ENCODE measurements at places on chromosomes 11 and 22. TPM values are rescaled to one million over a fixed set of nuclear protein-coding genes. Genes with fewer than 3 reads are reported as not detected.
A peak's percentile ranks its signal among the peaks of the same experiment; 100 is the strongest.

DNA sequence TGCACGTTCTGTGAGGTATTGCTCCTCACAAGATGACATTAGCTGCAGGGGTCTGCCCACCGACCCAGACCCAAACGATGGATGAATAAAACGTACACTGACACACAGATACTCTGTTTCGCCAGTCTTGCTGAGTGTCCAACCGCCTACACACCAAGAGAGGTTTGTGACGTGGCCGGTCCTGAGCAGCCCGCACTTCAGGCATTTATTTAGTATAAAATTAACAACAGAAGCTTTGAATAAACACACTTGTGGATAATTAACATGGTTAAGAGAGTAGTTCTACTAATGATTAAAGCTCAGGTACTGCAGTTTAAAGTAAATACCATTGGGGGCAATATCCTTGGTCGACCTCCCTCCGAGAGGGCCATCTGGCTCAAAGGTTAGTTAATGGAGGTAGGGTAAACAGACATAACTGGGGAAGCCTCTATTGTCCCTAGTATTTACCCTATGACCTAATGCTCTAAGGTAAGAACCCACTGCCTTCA, 75.7 kb downstream of the CCDC83 start:
- DNase-seq = no peak
- no peaks in the 10 kb centered on the region for H3K36me3 ChIP-seq
- H3K27me3 ChIP-seq = no peaks in the 10 kb centered on the region
- no peak overlapping the region for H3K27ac ChIP-seq

DNA sequence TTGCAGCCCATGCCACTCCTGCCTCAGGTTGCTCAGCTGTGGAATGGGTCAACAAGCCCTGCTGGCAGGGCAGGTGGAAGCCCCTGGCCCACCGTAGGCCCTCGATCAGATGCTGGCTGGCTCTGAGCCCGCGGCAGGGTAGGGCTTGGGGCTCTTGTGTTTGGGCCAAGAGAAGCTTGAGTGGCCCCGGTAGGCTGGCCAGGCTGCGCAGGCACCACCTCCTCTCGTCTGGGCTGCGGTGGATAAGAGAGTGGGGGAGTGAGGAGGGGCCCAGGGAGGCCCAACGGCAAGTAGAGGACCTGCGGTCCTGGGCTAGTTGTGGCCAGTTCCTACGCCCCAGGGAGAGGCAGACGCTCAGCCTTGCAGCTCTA, 115.2 kb downstream of the CEP164 start:
- no peaks in the 10 kb centered on the region for H3K4me1 ChIP-seq
- H3K4me3 ChIP-seq = no peak overlapping the region
- no peak overlapping the region for H3K27ac ChIP-seq
- no peak for DNase-seq

- peaks cover 48% of the 10 kb centered on the region for H3K36me3 ChIP-seq
- no peak overlapping the region for H3K27ac ChIP-seq
- no peaks in the 10 kb centered on the region for H3K4me1 ChIP-seq
- no peak overlapping the region for H3K4me3 ChIP-seq
- no peak for DNase-seq
Measured at GRCh38 chr11:8672346-8672745, 10.1 kb downstream of the TRIM66 start.

GRCh38 chr11:80515097-80515496, 1074.3 kb upstream of the TENM4 start:
- H3K27me3 ChIP-seq = no peaks in the 10 kb centered on the region
- H3K4me1 ChIP-seq = no peaks in the 10 kb centered on the region
- H3K36me3 ChIP-seq = no peaks in the 10 kb centered on the region
- no peak overlapping the region for H3K27ac ChIP-seq

DNA sequence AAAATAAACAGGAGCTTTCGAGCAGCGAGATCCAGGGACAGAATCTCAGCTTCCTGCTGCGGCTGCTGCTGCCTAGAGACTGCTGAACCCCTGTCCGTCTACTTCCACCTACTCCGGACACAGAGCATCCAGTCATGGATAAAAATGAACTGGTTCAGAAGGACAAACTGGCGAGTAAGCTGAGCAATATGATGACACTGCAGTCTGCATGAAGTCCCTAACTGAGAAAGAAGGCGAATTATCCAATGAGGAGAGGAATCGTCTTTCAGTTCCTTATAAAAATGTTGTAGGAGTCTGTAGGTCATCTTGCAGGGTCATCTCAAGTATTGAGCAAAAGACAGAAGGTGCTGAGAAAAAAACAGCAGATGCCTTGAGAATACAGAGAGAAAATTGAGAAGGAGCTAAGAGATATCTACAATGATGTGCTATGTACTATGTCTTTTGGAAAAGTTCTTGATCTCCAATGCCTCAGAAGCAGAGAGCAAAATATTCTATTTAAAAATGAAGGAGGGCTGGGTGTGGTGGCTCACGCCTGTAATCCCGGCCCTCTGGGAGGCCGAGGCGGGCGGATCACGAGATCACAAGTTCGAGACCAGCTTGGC, 11.1 kb upstream of the MS4A2 start:
- H3K4me1 ChIP-seq = peaks cover 25% of the 10 kb centered on the region
- H3K36me3 ChIP-seq = no peaks in the 10 kb centered on the region
- no peak overlapping the region for H3K4me3 ChIP-seq
- DNase-seq = peak; percentile 11
- H3K27me3 ChIP-seq = no peaks in the 10 kb centered on the region

DNA sequence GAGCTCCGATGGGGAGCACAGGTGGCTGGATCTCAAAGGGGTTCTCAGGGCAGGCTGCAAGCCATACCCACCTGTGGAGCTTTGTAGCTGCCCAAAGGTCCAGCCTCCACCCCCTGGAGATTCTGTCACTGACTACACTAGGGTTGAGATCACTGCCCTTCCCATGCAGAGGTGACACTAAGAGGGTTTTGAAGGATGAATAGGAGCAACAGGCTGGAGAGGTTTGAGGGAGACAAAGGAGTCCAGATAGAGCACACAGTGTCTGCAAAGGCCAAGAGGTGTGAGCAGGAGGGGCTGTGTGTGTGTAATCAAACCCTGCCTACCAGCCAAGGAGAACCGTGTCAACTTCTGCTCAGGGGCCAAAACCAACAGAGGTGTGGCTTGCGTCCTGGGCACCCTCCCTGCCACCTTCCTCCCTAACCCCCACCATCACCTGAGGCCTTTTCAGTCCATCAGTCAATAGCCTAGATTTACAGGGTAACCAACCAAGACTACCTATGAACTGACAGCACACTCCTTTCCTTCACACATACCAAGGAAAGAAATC, 43.0 kb upstream of the WNT11 start:
- no peak overlapping the region for H3K27ac ChIP-seq
- H3K4me1 ChIP-seq = peaks cover 41% of the 10 kb centered on the region
- H3K36me3 ChIP-seq = no peaks in the 10 kb centered on the region
- H3K27me3 ChIP-seq = no peaks in the 10 kb centered on the region

DNA sequence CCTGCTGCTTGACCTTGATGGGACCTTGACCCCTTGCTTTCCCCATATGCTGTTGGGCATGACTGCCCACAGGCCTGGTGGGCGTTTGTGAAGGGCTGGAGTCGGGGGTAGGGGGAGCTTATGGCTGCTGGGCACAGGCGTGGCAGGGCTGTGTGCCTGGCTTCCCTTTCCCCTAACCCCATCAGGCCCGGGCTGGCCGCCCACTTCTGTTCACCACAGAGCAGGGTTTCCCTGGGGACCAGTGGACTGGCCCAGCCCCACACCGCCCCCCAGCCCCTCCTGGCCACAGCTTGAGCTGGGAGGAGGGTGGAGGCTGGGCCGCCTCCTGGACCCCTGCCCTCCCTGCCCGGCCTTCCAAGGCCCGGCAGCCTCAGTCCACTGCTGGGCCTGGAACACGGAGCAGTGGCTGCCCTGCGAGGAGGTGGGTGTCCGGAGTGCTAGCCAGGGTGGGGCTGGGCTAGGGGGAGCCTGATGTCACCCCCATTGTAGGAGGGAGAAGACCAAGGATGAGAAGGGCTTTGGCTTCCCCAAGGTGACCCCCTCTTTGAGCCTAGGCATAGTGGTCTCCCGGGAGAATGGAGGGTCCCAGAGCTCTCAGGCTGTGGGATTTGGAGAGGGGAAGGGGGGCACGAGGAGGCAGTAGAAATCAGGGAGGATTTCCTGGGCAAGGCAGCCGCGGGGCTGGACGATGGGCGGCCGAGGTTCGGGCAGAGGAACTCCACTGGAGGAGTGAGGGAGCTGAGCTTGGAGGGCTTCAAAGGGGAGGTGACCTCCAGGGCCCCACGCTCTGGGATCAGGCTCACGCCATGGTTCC, at the start of gene AIFM3:
TSS of gene AIFM3 (plus strand) at position 373 of the 814 bp plus-strand sequence. CDS start 690 bp downstream, outside the sequence.
- peaks cover 70% of the 10 kb centered on the region for H3K4me1 ChIP-seq
- H3K36me3 ChIP-seq = no peaks in the 10 kb centered on the region
- H3K27me3 ChIP-seq = peaks cover 16% of the 10 kb centered on the region
- no peak for DNase-seq
- peak within 1 kb of the TSS; percentile 87 for H3K27ac ChIP-seq
- peak within 1 kb of the TSS; percentile 68 for H3K4me3 ChIP-seq

GRCh38 chr22:46764779-46765485, 2.5 kb downstream of the TBC1D22A start:
- peaks cover 37% of the 10 kb centered on the region for H3K4me1 ChIP-seq
- H3K27me3 ChIP-seq = no peaks in the 10 kb centered on the region
- H3K4me3 ChIP-seq = no peak overlapping the region
- H3K36me3 ChIP-seq = peaks cover 17% of the 10 kb centered on the region
- peak overlapping the region; percentile 100 for H3K27ac ChIP-seq

GRCh38 chr11:6673523-6674218, 9.5 kb downstream of the MRPL17 start:
- no peak for DNase-seq
- no peaks in the 10 kb centered on the region for H3K36me3 ChIP-seq
- H3K27me3 ChIP-seq = no peaks in the 10 kb centered on the region
- no peak overlapping the region for H3K4me3 ChIP-seq
- H3K27ac ChIP-seq = no peak overlapping the region
- peaks cover 4% of the 10 kb centered on the region for H3K4me1 ChIP-seq

DNA sequence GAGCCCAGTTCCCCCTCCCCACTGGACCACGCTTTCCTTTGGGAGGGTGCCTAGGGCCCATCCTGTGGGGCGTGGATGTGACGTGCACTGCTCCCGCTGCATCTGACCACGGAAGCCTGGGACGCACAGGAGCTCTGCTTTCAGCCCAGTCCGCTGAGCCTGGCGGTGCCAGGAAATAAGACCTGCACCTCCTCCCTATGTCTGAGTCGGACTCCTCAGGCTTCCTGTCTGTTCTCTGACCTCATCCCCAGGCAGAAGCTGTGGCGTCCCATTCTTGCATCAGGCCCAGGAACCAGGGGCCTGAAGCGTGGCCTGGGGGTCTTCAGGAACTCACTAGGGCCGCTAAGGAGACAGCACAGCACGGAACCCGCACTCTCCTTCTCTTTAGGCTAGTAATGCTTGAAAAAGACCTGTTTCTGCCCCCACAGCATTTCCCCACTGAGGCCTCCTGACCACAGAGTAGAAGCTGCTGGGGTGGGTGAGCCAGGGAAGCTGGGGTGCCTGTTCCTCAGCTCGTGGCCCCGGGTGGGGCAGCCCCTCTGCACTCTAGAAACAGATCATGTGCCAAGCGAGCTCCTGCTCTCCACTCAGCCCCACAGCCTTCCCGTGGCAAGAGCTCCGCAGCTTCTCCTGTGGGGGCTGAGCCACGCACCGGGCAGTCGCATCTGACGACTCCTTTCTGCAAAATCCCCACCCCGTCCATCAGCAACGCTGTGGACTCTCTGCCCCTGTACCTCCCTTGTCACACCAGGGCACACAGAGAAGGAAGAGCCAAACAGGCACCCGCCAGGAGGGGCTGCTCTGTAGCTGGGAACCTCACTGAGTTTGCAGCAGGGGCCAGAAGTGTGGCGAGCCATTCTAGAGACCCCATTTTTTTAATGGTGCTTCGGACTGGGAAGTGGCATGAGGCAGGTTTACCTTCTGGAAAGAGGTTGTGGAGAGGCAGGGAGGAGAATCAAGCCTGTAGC, 22.6 kb downstream of the MOV10L1 start:
- peak; percentile 36 for DNase-seq
- no peaks in the 10 kb centered on the region for H3K36me3 ChIP-seq
- H3K4me3 ChIP-seq = no peak overlapping the region

DNA sequence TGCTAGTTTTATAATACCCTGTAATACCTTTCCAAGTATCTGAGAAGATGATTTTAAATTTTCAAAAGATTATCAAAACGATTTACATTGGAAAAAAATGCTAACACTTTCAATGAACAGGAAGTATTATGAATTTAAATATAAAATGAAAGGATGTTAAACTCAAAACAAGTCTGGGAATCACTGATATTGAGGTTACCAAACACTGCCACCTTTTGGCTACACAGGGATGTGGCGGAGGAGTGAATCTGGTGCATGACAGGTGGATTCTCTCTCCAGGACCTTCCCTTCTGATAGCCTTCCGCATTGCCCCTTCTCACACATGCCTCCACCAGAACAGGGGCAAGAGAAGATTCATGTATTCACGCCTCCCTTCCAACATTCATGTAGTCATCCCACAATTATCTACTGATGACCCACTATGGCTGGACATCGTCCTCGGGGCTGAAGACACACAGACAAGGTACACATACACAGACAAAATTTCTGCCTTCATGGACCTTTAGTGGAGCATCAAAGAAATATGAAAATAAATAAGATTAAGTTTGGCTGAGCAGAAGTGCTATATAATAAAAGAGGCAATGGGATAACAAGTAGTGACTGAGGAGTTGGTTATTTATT, 34.7 kb downstream of the ATG16L2 start:
- peaks cover 74% of the 10 kb centered on the region for H3K36me3 ChIP-seq
- H3K27me3 ChIP-seq = no peaks in the 10 kb centered on the region
- no peaks in the 10 kb centered on the region for H3K4me1 ChIP-seq
- peak; percentile 23 for DNase-seq
- H3K4me3 ChIP-seq = no peak overlapping the region

DNA sequence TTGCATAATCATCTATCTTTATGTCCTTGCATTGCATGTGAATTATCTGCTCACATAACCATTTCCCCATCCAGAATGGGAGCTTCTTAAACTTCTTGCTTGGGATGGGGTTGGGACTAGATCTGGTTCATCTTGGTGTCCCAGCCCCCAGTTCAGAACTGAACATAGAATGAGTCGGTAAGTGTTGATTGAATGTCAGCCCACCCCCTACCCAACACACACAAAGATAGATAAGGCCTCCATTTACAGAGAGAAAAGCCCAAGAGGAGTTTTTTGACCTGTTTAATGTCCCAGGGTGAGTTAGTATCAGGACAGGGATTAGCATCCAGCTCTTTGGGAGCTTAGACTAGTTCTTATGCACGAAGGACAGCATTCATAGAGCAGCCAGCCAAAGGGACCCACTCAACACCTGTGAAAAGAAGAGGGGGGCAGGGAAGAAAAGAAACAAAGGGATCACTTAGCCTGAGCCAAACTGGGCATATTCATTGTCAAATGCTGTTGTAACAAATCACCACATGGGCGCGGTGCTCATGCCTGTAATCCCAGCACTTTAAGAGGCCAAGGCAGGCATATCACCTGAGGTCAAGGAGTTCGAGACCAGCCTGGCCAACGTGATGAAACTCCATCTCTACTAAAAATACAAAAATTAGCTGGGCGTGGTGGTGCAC, 57.4 kb downstream of the CHRDL2 start:
- no peak overlapping the region for H3K4me3 ChIP-seq
- no peak overlapping the region for H3K27ac ChIP-seq
- H3K36me3 ChIP-seq = no peaks in the 10 kb centered on the region
- no peaks in the 10 kb centered on the region for H3K4me1 ChIP-seq

GRCh38 chr11:86255896-86256295, 11.3 kb downstream of the EED start:
- no peaks in the 10 kb centered on the region for H3K27me3 ChIP-seq
- H3K36me3 ChIP-seq = peaks cover 61% of the 10 kb centered on the region
- H3K4me1 ChIP-seq = no peaks in the 10 kb centered on the region
- DNase-seq = no peak
- no peak overlapping the region for H3K27ac ChIP-seq

Gene WNT11
- polyA plus RNA-seq = 0.24 TPM

Gene MICAL2
- 39.8 TPM for polyA plus RNA-seq

Gene CELSR1
- 0.16 TPM for polyA plus RNA-seq

Gene KDM4E
- not detected for polyA plus RNA-seq

Gene SLC37A2
- polyA plus RNA-seq = 73.3 TPM

Gene CALCA
- not detected for polyA plus RNA-seq

Gene ADAMTS8
- polyA plus RNA-seq = not detected

Gene CHRNA10
- polyA plus RNA-seq = not detected

All from CD14-positive monocyte (primary cell).